Activated T-cell treated with anti-CD3 and anti-CD28 coated beads, Interleukin-2, amount 50 U/mL, for 4 hours (primary cell): ENCODE measurements at places on chromosomes 16 and 17. TPM values are rescaled to one million over a fixed set of nuclear protein-coding genes. Genes with fewer than 3 reads are reported as not detected.

DNA sequence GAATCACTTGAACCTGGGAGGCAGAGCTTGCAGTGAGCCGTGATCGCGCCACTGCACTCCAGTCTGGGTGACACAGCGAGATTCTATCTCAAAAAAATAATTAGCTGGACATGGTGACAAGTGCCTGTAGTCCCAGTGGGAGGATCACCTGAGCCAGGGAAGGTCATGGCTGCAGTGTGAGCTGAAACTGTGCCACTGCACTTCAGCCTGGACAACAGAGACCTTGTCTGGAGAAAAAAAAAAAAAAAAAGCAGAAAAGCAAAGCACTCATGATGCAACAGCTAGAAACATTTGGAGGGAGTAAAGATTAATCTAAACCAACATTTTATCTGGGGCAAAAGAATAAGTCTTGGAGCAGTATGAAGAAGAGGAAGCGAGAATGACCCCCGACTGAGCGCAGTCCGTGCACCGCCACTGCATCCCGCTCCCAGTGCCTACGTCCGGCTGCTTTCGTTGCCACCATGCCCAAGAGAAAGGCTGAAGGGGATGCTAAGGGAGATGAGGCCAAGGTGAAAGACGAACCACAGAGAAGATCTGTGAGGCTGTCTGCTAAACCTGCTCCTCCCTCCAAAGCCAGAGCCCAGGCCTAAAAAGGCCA is 8.2 kb downstream of the PRPSAP1 start:
- DNase-seq: no peak

DNA sequence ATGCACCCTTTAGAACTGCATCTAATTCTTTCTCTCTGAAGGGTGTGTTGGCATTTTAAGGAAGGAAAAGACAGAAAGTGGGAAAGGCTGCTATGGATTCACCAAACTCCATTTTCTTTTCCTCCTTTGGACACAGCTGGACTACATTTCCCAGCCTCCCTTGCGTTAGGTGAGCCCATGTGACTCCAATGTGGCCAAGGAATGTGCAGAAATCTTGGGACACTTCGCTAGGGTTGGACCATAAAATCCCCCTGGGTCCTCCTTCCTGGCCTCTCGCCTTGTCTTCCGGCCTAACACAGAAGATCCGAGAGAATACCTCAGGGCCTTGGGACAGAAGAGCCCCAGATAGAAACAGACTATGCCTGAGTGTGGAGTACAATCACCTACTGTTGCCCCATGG is 56.3 kb downstream of the ABCC12 start:
- DNase-seq: no peak

ZNF469 gene
- total RNA-seq: 1.3 TPM

HASPIN gene
- 12.2 TPM for total RNA-seq

ADORA2B gene
- 1.1 TPM for total RNA-seq

SLC6A2 gene
- not detected for total RNA-seq

ZMYND15 gene
- 0.13 TPM for total RNA-seq

- no peak for DNase-seq
Observed at GRCh38 chr17:49707246-49707607, 537 bp downstream of the SLC35B1 start.

DNA sequence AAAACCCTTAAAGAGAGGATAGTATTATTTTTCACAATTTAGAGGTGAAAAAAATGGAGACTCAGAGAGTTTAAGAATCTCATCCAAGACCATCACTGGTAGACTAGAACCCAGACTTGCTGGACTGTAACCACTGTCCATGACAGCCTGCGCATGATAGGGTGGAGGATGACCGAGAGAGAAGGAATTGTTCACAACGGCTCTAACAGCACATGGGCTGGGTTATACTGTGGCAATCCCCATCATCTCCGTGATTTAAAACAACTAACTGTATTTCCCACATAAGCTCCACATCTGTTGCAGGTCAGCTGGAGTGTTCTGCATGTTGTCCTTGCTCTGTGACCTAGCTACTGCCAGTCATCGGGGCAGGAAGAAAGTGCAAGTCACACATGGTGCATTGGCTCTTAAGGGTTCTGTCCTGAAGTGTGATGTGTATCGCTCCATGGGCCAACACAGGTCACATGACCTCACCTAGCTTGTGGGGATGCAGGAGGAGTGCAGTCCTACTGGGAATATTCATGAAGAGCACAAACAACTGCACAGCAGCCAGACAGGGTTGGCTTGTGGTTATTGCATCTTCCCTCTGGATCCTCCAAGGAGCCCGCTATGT is 131.2 kb upstream of the MPHOSPH6 start:
- DNase-seq: no peak

KAT8 gene
- total RNA-seq: 59.8 TPM

GRCh38 chr16:68676113-68676860 is 31.2 kb downstream of the CDH3 start:
- DNase-seq: no peak
